Adipose tissue (tissue), 3 donors: ENCODE measurements at places on chromosomes 6 and 20. TPM values are rescaled to one million over a fixed set of nuclear protein-coding genes. Genes with fewer than 3 reads are reported as not detected.

The LAMP5 gene
- polyA plus RNA-seq: not detected

The C6orf58 gene
- polyA plus RNA-seq: 0.07 TPM

The FANCE gene
- polyA plus RNA-seq: 4.3 TPM

The DEFB124 gene
- polyA plus RNA-seq: 0.20 TPM

The RBM24 gene
- polyA plus RNA-seq: 0.38 TPM

The PRL gene
- polyA plus RNA-seq: 1.2 TPM

The B3GALT4 gene
- 9.3 TPM for polyA plus RNA-seq

The WFDC10B gene
- polyA plus RNA-seq: not detected

The MAVS gene
- polyA plus RNA-seq: 19.9 TPM

The RNF144B gene
- polyA plus RNA-seq: 16.5 TPM
